Activated naive CD4-positive, alpha-beta T cell treated with anti-CD3 and anti-CD28 coated beads, Interleukin-2, amount 10 ng/mL, durations not matched to agents 7 days and 5 days (primary cell): ENCODE measurements at places on chromosomes 11 and 22.

- no peaks in the 10 kb centered on the region for H3K36me3 ChIP-seq
- H3K27ac ChIP-seq, result no peak overlapping the region
- no peaks in the 10 kb centered on the region for H3K27me3 ChIP-seq
- no peak for DNase-seq
Observed at GRCh38 chr11:25566298-25567200, 765.4 kb upstream of the ANO3 start.

DNA sequence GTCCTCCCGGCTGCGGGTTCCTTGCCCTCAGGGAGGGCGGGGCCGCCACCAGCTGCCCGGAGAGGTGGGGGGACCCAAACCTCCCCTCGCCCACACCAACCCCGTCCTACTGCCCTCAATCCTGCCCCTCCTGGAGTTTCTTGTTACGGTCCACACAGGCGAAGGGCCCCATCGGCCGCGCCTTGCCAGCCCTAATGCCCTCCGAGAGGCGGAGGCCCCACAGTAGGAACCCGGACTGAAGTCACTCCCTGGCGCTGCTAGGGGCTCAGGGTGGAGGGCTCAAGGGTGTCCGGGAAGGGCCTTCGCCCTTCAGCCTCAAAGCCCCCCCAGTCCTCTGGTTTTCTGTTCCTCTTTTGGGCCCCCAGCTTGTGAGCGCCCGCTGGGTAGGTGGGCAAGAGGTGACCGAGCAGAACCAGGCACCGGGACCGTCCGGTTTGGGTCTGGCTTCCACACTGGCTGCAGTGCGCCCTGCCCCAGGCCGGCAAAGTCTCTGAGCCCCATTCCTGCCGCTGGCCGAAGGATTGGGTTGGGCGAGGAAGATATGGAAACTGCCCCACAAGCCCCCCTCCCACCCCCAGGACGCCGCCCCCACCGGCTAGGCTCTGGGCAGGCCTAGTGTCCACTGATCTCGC is 24.5 kb downstream of the DUSP8 start:
- H3K27ac ChIP-seq, result no peak overlapping the region
- H3K27me3 ChIP-seq, result peaks cover 73% of the 10 kb centered on the region
- DNase-seq, result no peak
- no peak overlapping the region for H3K4me3 ChIP-seq

GRCh38 chr11:78110351-78110750 is 29.1 kb downstream of the ALG8 start:
- DNase-seq, result no peak
- H3K4me1 ChIP-seq, result no peaks in the 10 kb centered on the region
- H3K36me3 ChIP-seq, result peaks cover 32% of the 10 kb centered on the region
- no peak overlapping the region for H3K27ac ChIP-seq

DNA sequence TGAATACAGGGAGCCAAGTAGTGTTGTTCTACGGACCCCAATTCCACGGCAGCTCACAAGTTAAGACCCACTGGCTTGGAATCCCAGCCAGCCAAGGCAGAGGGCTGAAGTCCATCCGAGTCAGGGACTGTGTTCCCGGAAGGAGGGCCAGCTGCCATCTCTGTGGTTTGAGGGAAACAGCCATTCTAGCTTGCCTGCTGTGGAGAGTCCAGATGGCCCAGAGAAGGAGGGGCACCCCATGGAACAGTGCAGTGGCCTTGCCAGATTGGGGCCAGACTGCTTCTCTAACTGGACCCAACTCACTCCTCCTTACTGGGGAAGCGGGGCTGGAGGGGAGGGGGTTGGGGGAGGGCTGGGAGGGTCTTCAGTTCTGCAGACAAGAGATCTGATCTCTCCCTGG is 156.4 kb downstream of the FAM181B start:
- H3K36me3 ChIP-seq, result no peaks in the 10 kb centered on the region
- DNase-seq, result no peak
- H3K4me3 ChIP-seq, result no peak overlapping the region
- no peaks in the 10 kb centered on the region for H3K4me1 ChIP-seq

DNA sequence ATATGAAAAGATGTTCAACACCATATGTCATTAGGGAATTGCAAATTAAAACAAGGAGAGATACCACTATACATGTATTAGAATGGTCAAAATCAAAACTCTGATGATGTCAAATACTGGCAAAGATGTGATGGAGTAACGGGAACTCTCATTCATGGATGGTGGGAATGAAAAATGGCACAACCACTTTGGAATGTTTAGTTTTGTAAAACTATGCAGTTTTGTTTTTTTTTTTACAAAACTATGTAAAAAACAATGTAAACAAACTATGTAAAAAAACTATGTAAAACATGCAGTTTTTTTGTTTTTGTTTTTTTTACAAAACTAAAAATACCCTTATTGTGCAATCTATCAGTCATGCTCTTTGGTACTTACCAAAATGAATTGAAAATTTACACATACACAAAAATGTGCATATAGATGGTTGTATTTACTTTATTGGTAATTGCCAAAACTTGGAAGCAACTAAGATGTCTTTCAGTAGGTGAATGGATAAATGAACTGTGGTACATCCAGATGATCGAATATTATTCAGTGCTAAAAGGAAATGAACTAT is 5.0 kb upstream of the USP47 start:
- DNase-seq, result no peak
- H3K4me3 ChIP-seq, result no peak overlapping the region
- no peaks in the 10 kb centered on the region for H3K36me3 ChIP-seq
- H3K27ac ChIP-seq, result no peak overlapping the region
- H3K4me1 ChIP-seq, result peaks cover 3% of the 10 kb centered on the region

DNA sequence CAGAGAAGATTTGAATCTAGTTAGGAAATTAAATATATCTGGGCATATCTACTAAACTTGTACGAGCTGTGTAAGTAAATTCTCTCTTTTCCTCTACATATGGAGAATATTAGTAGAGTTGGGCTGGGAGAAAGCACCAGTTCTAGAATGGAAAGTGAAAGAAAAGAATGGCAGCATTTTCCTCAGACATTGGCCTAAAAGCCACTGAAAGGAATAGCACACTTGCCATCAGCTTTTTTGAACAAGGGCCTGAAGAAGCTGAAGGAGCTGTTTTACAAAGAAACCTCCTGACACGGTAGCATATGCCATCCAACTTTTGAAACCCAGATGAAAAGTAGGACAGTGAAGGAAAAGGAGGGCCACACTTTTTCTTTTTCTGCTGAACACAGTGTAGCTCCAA is 1563.7 kb upstream of the TENM4 start:
- H3K4me1 ChIP-seq, result no peaks in the 10 kb centered on the region
- no peak overlapping the region for H3K4me3 ChIP-seq
- no peaks in the 10 kb centered on the region for H3K36me3 ChIP-seq

- no peaks in the 10 kb centered on the region for H3K27me3 ChIP-seq
- H3K27ac ChIP-seq, result peak overlapping the region; percentile 63
- DNase-seq, result peak; percentile 60
- peaks cover 4% of the 10 kb centered on the region for H3K36me3 ChIP-seq
- H3K4me1 ChIP-seq, result peaks cover 46% of the 10 kb centered on the region
Observed at GRCh38 chr11:128190312-128190711, 397.0 kb downstream of the ETS1 start.

DNA sequence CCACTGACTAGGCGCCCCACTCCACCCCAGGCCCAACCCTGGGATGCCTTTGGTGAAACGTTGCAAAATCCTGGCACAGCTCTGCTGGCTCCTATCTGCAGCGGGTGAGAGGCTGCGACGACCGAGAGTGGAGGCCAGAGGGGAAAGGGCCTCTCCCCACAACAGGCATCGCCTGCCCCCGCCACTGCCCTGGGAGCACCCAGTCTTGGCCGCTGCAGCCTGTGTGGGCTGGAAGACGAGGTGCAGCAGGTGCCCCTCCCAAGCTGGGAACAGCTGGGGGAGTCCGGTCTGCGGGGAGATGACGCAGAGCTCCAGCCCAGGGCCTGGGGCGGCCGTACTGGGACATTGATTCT is 4.2 kb upstream of the PIM3 start:
- peaks cover under 1% of the 10 kb centered on the region for H3K36me3 ChIP-seq
- H3K27me3 ChIP-seq, result no peaks in the 10 kb centered on the region
- H3K4me3 ChIP-seq, result no peak overlapping the region

GRCh38 chr11:70204466-70204799 is 1.3 kb downstream of the FADD start:
- peak overlapping the region; percentile 97 for H3K4me3 ChIP-seq
- peaks cover 23% of the 10 kb centered on the region for H3K27me3 ChIP-seq
- H3K27ac ChIP-seq, result peak overlapping the region; percentile 99
- DNase-seq, result no peak
- H3K4me1 ChIP-seq, result peaks cover 61% of the 10 kb centered on the region

- peaks cover 66% of the 10 kb centered on the region for H3K27me3 ChIP-seq
- H3K4me1 ChIP-seq, result peaks cover 51% of the 10 kb centered on the region
- H3K4me3 ChIP-seq, result no peak overlapping the region
- peak overlapping the region; percentile 86 for H3K27ac ChIP-seq
- DNase-seq, result no peak
Observed at GRCh38 chr11:17413414-17414316, 25.2 kb upstream of the KCNJ11 start.

DNA sequence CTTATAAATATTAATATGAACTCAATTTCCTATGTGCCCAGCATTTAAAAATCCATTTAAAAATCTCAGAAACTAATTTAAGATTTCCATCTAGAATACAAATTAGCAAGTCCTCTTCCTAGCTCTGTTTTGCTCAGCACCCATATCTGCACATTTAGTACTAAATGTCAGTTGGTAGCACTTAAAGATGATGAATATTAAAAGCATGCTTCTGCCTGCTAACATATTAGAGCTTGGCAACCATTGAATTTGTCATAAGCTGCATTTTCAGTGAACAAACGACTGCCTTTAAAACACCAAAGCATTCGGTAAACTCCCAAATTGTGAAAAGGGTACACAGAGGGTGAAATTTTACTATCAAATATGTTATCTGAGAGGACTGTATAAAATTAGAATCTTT is 177.7 kb downstream of the CADM1 start:
- DNase-seq, result no peak
- H3K27me3 ChIP-seq, result no peaks in the 10 kb centered on the region
- H3K36me3 ChIP-seq, result no peaks in the 10 kb centered on the region

DNA sequence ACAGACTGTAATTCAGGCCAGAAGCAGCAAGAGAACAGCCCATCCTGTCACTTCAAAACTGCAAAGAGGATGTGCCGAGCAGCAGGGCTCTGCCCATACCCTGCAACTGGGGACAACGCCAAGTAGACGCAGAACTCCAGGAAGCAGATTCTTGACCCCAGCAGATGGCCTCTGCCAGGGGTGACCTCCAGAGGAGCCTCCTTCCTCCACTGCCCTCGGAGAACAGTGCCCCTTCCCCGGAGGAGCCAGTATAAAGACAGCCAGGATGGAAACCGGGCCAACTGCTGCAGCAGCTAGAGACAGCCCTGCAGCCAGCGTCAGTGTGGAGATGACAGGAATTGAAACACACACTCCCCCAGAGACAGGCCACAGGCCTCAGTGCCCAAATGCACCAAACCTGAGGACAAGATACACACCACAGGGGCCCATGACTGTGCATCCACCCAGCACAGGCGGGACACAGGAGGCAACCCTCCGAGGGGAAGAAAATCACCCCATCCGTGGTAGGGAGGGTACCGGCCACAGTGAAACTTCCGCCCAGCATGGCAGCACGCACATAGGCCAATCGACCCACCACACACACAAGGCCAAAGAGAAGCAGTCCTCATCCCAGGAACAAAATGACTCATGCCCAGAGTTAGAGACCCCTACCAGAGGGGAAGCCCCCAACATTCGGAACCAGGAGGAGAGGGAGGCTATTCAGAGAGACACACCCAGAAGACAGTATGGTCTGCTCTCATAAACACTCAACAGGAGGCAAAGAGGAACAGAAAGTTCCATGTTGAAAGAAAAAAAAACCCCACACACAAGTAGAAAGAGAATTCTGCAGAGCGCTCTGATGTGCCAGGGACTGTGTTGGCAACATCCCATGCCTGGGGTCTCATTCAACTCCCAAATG is 5.6 kb downstream of the AHNAK start:
- peaks cover 6% of the 10 kb centered on the region for H3K36me3 ChIP-seq
- H3K27ac ChIP-seq, result peak overlapping the region; percentile 62
- H3K27me3 ChIP-seq, result peaks cover 13% of the 10 kb centered on the region
- DNase-seq, result no peak

DNA sequence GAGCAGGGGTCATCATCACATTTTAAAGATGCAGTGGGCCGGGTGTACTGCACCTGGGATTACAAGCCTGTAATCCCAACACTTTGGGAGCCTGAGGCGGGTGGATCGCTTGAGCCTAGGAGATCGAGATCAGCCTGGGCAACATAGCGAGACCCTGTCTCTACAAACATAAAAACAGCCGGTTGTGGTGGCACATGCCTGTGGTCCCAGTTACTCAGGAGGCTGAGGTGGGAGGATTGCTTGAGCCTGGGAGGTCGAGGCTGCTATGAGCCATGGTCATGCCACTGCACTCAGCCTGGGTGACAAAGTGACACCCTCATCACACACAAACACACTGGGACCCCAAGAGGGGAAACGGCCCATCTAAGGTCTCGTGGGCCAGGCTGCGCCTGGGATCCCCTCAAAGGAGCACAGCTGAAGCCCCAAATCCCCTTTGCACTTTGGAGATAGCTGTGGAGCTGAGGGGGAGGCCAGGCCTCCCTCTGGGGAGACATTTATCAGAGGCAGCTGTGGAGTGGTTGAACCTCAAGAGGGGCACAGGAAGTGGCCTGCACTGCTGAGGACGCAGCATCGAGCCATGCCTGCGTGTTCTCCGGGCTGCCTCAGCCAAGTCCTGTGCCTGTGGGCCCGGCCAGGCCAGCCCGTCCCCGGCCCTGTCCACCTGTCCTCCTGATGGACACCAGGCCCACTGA is 27.5 kb downstream of the OSBPL5 start:
- no peaks in the 10 kb centered on the region for H3K27me3 ChIP-seq
- no peak overlapping the region for H3K27ac ChIP-seq
- no peaks in the 10 kb centered on the region for H3K36me3 ChIP-seq
- no peak overlapping the region for H3K4me3 ChIP-seq
- no peak for DNase-seq
- no peaks in the 10 kb centered on the region for H3K4me1 ChIP-seq
